ENCODE measurements at places on chromosomes 7 and 10.

DNA sequence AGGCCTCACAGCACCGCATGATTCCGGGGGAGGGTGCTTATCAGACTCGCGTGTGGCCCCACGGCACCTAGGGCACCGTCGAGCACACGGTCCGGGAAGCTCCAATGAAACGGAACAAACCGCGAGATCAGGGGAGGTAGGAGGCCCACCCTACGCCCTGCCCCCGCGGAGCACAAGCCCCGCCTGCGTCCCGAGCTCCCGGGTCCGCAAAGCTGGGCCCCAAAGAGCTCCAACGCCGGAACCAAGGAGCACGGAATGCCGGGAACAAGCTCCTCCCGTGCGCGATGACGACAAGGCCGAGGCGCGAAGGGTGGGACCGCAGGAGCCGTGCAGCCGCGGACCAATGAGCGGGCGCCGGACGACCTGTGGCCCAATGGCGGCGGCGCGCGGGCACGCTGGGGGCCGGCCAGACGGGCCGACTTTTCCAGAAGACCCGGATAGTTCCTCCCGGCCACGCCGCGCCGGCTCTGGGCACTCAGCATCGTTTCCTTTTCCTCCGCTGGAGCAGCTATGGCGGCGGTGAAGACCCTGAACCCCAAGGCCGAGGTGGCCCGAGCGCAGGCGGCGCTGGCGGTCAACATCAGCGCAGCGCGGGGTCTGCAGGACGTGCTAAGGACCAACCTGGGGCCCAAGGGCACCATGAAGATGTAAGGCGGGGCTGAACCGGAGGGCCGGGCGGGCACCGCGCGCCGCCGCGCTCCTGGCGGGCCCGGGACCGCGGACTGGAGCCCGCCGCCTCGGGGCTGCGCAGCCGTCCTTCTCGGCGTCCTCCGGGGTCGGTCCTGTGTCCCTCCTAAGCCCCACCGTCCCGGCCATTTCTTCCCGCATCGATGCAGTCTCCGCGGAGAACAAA, at the start of the genes CCT6A and PSPH:
Gene CCT6A (plus strand): TSS at position 427 of the 853 bp plus-strand sequence. CDS start 84 bp downstream, at position 511.
Gene PSPH (minus strand): TSS at position 106 of the 853 bp plus-strand sequence. CDS start 30,232 bp downstream, outside the sequence.
- ATAC-seq, result peak; percentile 98

DNA sequence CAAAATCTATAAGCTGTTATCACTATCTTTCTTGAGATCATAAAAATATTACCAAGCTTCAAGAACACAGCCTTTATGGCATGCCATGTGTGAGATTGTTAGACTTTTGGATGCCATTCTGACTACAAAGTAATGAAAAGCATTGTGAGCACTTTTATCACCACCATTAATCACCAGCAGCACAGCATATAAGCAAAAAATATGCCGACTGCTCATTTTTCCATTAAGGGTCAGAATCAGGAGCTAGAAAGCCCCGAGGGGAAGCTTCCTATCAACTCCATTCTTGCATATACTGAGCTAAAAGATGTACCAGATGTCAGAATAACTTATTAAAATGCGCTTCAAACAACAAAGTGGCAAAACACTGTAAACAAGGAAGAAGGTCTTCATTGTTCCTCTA, 114.3 kb downstream of the LMBR1 start:
- ATAC-seq, result no peak

- ATAC-seq, result no peak
Measured at GRCh38 chr7:13540429-13540828, 449.0 kb downstream of the ETV1 start.

GRCh38 chr10:18797286-18797685, 138.1 kb downstream of the ARL5B start:
- no peak for ATAC-seq

- no peak for ATAC-seq
Measured at GRCh38 chr10:60708666-60709065, 69.6 kb upstream of the CDK1 start.

DNA sequence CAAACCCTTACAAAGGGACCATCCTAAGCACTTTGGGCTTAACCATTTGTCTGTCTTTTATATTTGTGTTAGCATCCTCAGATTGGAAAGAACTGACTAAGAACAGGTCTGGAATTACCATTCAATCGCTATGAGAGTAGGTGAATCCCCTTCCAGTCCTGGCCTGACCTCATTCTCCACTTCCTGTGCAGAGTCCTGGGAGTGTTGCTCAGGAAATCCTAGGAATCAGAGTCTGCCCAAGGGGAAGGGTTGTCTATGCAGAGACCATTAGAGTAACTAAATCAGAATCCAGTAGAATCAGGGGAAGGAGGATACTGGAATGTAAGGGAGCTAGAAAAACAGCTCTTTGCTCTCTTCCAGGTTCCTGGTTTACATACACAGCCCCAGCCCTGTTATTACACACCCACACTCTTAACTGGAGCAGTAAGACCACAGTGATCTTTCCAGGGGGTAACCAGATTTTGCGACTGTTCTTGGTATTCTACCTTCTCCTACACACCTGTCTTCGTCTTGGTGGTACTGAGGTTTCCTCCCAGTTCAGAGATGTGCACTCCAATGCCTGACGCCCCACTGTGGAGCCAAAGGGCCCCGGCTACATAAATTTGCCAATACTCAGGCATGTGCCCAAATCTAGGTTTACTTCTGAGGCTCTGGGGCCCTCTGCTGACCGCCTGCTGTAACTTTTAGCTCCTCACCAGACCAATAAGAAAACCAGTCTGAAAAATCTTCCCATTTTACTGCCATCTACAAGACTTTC, 103.7 kb downstream of the RNF216 start:
- no peak for ATAC-seq

DNA sequence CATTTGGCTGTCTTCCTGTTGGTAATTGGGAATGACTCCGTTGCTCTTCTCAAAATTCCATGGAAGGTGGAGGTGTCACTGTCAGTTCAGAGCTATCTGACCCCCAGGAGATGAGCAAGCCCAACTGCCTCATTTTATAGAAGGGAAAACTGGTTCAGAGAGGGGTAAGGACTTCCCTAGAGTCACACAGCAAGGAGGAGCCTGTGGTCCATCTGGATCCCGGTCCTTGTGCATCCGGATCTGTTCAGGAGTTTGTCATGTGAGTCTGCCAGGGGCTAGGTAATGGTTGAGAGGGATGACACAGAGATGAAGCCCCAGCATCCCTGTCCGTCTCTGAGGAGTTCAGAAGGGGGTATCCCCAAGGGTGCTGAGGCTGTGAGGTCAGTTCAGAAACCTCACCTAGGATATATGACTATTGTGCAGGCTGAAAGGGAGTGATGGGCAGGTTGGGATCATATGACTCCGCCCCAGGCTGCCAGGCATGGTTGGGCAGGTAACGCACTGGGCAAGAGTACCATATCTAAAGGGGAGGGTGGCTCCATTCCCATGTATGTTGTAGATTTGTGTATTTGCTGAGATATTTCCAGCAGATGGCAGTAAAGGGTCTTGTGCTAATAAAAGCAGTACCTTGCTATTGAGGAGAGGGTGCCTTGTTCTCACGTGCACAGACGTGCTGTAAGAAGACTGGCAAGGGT, 16.0 kb upstream of the SLC29A3 start:
- peak; percentile 52 for ATAC-seq

DNA sequence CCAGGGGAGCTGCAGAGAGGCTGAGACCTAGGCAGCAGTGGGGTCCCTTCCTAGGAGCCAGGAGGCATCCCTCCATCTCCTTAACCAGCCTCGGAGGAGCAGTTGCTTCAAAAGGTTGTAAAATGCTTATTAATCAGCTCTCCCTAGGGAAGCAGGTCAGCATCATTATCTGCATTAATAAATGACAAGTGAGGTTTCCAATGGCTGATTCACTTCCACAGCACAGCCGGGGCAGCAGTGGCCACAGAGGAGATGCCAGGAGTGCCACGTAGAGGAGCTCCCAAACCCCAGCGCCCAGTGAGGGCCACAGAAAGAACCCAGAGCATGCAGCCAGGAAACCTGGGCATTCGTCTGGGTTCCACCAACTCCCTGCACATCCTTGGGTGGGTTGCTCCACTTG, 8.2 kb upstream of the NPFFR1 start:
- ATAC-seq, result no peak

- ATAC-seq, result no peak
Measured at GRCh38 chr7:55387062-55387965, 22.2 kb downstream of the LANCL2 start.

- ATAC-seq, result no peak
Measured at GRCh38 chr10:3747984-3748383, 37.0 kb downstream of the KLF6 start.

GRCh38 chr10:95840121-95840520, 67.7 kb upstream of the CC2D2B start:
- ATAC-seq, result no peak

- peak; percentile 97 for ATAC-seq
Measured at GRCh38 chr7:129136887-129137642, 7.4 kb upstream of the TSPAN33 start.

DNA sequence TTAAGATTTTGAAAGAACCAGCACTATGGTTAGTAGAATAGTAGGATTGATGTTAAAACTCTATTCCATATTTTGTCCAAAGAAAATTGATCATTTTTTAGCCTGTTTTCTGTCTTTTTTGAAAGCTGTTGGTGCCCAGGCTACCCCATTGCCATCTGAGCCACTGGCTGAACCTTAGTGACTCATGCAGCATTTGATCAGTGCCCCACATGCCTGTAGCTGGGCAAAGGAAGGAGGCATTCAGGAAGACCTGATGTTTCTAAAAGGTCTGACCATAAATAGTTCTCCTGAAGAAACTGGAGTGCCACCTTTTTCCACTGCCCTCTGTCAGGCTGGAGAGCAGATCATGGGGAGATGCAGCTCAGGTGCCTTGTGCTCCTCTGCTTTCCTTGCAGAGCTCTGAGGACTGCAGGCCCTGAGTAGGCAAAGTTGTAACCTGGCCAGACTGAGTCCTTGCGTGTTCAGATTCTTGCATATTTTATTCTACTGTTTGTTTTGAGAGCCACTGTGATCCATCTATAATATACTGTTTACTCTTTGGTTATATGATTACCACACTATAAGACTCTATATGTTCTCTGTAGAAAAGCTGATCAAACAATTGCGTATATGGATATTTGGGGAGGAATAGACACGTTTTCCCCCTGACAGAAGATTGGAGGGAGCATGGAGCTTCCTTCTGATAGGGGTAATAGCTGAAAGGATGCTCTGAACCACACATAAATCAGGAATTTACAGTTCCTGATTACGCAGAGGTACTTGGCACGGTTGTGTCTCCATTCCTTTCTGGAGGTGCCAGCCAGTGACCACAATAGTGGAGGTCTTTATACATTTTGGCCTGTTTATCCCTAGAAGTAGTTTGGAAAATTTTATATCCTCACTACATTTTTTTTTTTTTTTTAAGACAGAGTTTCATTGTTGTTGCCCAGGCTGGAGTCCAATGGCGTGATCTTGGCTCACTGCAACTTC, 48.9 kb upstream of the GJD4 start:
- ATAC-seq, result no peak

DNA sequence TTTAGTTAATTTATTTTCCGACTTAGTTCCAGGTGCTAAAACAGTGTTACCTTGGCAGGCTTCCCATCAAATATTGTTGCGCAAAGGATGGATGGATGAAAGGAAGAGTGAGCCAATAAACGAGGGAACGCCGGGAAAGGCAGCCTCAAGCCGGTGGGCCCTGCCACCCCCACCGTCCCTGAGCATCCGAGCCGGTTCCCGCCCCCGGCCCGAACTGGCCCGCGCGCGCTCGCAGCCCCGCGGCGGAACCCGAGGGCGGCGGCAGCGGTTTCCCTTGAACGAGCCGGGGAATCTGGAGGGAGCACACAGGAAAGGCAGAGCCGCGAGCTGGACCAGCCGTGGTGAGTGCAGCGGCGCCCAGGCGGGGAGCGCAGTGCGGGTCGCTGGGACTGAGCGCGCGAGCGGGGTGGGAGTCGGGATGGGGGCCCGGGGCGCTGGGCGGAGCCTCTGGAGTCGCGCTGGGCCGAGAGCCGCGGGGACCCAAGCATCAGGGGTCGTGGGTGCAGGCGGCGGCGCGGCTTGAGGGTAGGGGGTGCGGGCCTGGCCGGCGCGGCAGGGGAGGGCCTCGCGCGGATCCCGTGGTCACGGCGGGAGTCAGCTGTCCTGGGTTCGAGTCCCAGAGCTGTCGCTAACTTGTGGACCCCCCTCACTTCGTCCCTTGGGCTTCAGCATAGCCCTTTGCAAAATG, at the start of gene AGK:
Gene AGK (plus strand): TSS at position 317 of the 688 bp plus-strand sequence. CDS start 4,057 bp downstream, outside the sequence.
- ATAC-seq, result peak; percentile 95
